Placental pericyte (primary cell): ENCODE measurements at places on chromosomes 5 and 9. TPM values are rescaled to one million over a fixed set of nuclear protein-coding genes. Genes with fewer than 3 reads are reported as not detected.

Gene ASPN
- 0.44 and 0.57 TPM in 2 replicates for total RNA-seq

Gene PTPN3
- 0.14 and 0.22 TPM in 2 replicates for total RNA-seq

Gene PANK3
- total RNA-seq: 30.4 and 49.4 TPM in 2 replicates

Gene PIP5KL1
- 1.8 and 2.7 TPM in 2 replicates for total RNA-seq

Gene HBEGF
- total RNA-seq: 7.2 and 47.5 TPM in 2 replicates

Gene SGCD
- 0.88 and 2.9 TPM in 2 replicates for total RNA-seq

Gene PCDHA1
- not detected in 2 replicates for total RNA-seq

Gene CD14
- 1.3 and 1.8 TPM in 2 replicates for total RNA-seq

Gene FUT7
- total RNA-seq: not detected in 2 replicates

Gene REEP2
- total RNA-seq: 5.9 TPM in 2 replicates

Gene CCIN
- 0.22 and 3.4 TPM in 2 replicates for total RNA-seq

Gene LHX3
- total RNA-seq: not detected in 2 replicates

Gene NR2F1
- 87.2 and 93.7 TPM in 2 replicates for total RNA-seq

Gene AJM1
- total RNA-seq: 1.4 and 2.0 TPM in 2 replicates

Gene FGF10
- not detected in 2 replicates for total RNA-seq

Gene PCDH1
- 4.2 and 5.3 TPM in 2 replicates for total RNA-seq

Gene CCDC171
- total RNA-seq: 1.3 and 5.0 TPM in 2 replicates

Gene ELOVL7
- total RNA-seq: under 0.01 and 0.29 TPM in 2 replicates

Gene HTR1A
- total RNA-seq: not detected in 2 replicates

Gene PCDHGB3
- total RNA-seq: 2.6 and 3.3 TPM in 2 replicates

Gene MARVELD2
- 1.0 and 1.1 TPM in 2 replicates for total RNA-seq

Gene TYRP1
- 1.4 and 13.8 TPM in 2 replicates for total RNA-seq

Gene LVRN
- 0.66 and 1.4 TPM in 2 replicates for total RNA-seq

Gene SLC6A18
- not detected in 2 replicates for total RNA-seq

Gene ANKRD34B
- not detected in 2 replicates for total RNA-seq

Gene IFNA2
- total RNA-seq: not detected in 2 replicates

Gene MAN2A1
- total RNA-seq: 134 and 227 TPM in 2 replicates

Gene MAP1B
- 164 and 181 TPM in 2 replicates for total RNA-seq

Gene QRFP
- total RNA-seq: not detected in 2 replicates

Gene PITX1
- total RNA-seq: 76.3 and 209 TPM in 2 replicates

Gene NUTM2G
- total RNA-seq: not detected in 2 replicates

Gene NIM1K
- total RNA-seq: 0.43 and 0.44 TPM in 2 replicates

Gene FAM169A
- under 0.01 and 0.57 TPM in 2 replicates for total RNA-seq

Gene PCDHA7
- total RNA-seq: under 0.01 and 0.29 TPM in 2 replicates

Gene P4HA2
- 168 and 206 TPM in 2 replicates for total RNA-seq

Gene SV2C
- not detected in 2 replicates for total RNA-seq

Gene BHMT2
- 1.1 and 11.6 TPM in 2 replicates for total RNA-seq

Gene ARID3C
- 0.22 TPM in 1 of 2 replicates, not detected in the other for total RNA-seq

Gene SLC25A2
- 0.44 and 2.0 TPM in 2 replicates for total RNA-seq

Gene LTC4S
- total RNA-seq: 0.88 TPM in 1 of 2 replicates, not detected in the other

Gene NMUR2
- total RNA-seq: under 0.01 TPM in 1 of 2 replicates, not detected in the other

Gene COL27A1
- 4.6 and 29.2 TPM in 2 replicates for total RNA-seq

Gene CTSV
- 0.44 TPM in 1 of 2 replicates, not detected in the other for total RNA-seq

Gene SLC36A3
- total RNA-seq: not detected in 2 replicates

Gene PKD2L2
- not detected in 2 replicates for total RNA-seq
